ENCODE measurements at places on chromosomes 2 and 18. TPM values are rescaled to one million over a fixed set of nuclear protein-coding genes. Genes with fewer than 3 reads are reported as not detected.

- peak; percentile 26 for DNase-seq
These were observed 142.0 kb upstream of the UNC80 start for GRCh38 chr2:209629597-209629996.

DNA sequence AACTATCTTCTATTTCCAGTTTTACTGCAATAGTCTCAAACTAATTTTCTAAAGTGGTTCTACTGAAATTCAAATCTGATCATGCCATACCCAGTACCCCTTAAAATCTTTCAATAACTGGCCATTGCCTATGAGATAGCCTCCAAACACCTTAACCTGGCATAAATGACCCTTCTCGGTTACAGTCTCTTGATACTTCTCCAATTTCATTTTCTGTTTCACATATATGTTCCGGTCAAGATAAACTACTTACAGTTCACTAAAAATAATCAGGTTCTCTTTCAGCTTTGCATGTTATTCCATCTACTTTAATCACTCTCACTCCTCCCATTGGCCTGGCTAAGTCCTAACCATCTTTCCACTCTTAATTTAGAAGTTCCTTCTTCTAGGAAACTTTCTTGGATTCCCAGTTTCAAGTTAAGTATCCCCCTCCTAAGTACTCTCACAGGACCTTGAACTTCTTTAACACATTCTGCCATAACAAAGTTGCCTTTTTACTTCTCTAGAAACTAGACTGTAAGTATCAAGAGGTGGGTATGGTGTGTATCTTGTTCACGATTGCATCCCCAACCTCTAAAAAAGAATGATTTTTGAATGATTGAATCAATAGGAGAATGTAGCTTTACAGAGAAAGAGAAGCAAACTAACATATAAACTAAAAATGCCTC, 110.2 kb upstream of the RBBP8 start:
- no peak for DNase-seq

DNA sequence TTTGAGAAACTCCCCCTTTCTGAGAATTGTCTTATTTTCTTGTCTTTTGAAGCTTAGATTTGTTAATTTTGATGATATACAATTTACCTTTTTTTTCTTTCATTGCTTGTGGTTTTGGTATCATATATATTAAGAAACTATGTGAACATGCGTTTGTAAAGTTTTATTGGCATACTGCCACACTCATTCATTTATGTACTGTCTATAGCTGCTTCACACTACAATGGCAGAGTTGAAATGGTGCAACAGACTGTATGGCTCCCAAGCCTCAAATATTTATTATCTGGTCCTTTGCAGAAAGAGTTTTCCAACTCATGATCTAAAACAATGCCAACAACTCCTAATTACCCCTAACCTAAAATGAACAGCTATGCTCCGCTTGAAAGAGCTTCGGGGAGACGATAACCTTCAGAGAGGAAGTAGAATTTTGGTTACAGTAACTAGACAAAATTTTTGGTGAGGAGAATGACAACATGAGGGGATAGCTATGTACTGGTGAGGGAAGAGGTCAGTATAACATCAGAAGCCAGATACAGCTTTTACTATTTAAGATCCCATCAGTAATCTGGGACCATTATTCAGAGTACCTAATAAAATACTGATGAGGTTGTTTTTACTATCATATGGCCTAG, 16.1 kb downstream of the PPP3R1 start:
- no peak for DNase-seq

DNA sequence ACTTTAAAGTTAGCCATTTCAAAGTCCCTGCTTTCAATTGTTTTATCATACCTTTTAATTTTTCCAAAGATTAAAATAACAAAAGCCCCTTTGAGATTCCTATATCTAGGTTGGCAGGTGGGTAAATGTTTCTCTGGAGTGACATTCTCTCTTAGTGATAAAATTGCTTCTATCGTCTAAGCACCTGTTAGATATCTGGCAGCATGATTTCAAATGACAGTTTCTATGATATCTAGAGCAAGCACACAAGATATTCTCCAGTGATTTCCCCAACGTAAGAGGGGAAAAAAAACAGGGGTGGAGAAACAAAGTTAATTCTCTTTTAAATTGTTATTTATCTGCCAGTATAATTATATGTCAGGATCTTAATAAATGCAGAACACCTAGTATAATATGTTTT, 610.2 kb downstream of the DSC3 start:
- DNase-seq: no peak

DNA sequence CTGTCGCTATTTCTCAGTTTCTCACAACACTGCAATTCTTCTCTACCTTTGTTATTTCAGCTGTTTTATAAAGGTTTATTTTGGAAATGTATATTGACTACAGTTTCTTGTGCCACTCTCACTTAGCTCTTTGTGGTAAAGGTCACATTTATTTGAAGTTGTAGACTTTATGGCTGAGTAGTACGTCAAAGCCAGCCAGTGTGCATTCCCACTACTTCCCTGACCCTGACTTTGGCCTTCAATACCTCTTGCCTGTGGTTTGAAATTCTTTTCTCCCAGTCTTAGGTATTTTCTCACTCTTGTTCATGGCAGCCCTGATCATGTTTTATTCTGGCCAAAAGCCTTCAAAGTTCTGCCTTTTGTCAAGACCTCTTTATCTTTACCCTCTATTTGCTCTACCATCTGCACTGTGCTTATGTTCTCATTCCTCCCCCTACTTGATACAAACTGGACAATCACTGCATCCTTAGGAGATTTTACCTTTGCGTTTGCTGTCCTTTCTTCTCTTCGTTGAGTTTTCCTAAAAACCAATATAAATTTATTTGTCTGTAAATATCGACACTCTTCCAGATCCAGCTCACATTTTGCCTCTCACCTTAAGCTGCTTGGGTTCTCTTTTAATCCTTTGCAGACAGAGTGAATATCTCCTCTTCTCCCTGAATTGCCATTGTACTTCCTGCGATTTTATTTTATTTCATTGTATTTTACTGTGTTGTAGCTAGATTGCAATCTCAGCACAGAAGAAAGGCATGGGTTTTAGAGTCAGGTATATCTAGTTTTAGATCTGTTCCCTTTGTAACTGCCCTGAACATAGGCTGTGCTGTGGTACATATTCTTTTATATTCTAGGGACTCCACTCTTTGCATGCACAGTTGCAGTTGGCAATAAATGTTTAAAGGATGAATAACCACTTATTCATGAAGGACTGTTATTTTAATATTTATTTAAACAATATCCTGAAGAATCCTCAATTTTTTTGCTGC, 31.2 kb downstream of the GULP1 start:
- DNase-seq: no peak

The CCDC148 gene
- 0.67 TPM for polyA plus RNA-seq

- no peak for DNase-seq
These were observed 122.3 kb upstream of the FHL2 start for GRCh38 chr2:105521176-105521575.
